ENCODE measurements at places on chromosomes 4 and X.
A peak's percentile ranks its signal among the peaks of the same experiment; 100 is the strongest.

DNA sequence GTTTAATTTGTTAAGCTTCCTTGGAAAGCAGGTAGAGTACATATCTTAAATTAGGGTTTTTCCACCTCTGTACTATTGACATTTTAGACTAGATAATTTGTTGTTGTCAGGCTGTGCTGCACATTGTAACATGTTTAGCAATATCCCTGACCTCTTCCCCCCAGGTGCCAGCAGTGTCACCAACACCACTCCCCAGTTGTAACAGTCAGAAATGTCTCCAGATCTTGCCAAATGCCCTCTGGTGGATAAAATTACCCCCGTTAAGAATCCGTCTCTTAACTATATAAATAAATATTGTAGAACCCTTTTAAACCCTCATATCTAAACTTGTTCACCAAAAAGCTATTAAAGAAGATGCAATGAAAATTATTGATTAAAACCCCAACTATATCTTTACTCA, 161.5 kb downstream of the ARHGAP6 start:
- DNase-seq, result no peak

DNA sequence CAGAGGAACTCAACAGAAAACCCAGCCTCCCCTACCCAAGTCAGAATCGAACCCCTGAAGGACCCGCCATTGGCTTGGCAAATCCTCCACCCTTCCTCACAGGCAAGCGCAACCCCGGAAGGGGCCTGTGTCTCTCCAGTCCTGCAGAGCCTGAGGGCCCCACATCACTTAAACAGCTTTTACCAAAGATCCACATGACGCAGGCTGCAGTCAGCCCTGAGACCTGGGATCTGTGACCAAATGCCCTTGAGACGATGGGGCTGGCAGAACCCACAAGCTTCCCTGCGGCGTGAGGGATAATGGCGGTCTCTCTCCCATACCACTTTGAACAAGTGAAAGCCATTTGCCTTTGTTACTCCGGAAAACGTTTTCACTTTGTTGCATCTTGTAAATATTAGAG, 54.9 kb downstream of the ACOX3 start:
- DNase-seq, result no peak

DNA sequence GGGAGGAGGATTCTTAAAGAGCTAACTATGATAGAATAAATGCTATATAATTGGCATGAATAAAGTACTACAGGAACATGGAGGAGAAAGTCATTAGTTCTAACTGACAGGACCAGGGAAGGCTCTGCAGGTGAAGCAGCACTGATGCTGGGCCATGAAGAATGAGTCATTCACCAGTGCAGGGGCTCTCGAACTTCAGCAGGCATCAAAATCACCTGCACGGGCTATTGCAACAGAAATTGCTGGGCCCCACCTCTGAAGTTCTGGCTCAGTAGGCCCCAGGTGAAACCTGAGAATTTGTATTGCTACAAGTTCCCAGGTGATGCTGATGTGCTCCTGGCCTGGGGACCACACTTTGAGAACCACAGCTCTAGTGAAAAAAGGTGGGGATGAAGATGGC, 33.7 kb downstream of the TMEM150C start:
- DNase-seq, result no peak

DNA sequence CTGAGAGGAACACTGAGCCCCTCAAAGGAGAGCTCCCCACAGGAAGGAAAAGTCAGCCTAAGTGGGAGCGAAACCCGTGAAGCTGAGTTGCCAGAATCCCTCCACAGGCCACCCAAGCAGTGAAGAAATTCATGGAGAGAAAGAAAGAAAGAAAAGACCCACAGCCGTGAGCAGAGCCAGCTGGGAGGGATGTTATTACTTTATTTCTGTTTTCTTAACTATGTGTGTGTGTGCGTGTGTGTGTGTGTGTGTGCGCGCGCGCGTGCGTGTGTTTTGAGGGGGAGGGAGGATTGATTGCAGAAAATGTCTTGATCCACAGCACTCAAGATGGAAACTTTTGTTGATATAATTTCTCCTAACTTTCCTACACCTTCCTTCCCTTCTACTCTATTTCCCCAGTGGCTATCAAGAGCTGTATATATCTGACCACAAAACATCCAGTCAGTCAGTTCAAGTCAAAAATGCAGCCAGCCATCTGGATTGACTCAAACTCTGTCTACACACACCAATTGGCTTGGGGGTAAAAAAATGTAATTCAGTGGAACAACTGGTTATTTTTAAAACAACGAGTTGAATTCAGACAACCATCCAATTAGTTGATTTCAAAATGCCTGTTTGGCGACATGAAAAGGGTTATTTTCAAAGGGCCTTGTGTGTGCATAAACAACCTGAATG, 13.8 kb upstream of the GPC3 start:
- DNase-seq, result no peak

DNA sequence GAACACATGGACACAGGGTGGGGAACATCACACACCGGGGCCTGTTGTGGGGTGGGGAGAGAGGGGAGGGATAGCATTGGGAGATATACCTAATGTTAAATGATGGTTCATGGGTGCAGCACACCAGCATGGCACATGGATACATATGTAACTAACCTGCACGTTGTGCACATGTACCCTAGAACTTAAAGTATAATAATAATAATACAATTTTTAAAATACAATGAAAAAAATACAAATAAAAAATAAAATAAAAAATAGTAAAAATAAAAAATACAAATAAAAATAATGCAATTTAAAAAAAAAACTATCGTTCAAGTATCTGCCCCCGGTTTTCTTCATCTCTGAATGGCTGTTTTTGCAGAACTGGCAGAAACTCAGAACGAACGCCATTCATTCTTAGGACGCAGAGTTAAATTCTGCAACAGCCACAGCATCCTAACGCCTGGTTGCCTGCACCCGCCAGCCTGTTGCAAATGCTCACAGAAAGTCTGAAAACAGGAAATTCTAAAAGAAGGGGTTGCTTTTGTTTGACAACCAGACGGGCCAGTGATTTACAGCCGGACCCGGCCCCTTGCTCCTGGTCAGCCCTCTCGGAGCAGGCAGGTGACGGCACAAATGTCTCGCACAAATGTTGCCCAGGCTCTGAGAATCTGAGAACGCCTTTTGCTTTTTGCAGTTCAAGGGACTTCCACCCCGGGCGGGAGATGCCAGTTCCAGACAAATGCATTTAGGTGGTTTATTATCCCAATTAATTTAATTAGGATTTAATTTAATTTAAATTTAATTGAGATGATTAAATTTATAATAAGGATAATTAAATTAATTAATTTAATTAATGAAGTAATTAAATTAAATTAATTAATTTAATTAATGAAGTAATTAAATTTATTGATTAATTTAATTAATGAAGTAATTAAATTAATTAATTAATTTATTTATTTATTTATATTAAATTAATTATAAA, 47.8 kb downstream of the CRLF2 start:
- no peak for DNase-seq

DNA sequence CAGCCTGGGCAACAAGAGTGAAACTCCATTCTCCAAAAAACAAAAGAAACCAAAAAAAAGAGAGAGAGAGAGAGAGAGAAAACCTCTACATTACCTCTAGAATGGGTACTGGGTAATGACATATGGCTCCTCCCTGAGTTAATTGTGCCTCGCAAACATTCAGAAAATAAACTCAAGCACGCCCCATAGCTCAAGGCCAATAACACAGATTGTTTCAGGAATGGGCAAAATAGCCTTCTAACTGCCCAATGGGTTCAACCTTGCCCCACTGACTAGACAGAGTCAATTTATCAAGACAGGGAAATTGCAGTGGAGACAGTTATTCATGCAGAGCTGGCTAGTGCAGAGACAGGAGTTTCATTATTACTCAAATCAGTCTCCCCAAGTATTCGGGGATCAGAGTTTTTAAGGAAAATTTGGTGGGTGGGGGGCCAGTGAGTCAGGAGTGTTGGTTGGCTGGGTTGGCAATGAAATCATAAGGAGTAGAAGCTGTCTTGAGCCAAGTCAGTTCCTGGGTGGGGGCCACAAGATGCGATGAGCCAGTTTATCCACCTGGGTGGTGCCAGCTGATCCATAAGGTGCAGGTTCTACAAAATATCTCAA, 25.1 kb downstream of the NIPAL1 start:
- DNase-seq, result no peak

- DNase-seq, result no peak
Measured at GRCh38 chr4:182492423-182492822, 249.2 kb downstream of the TENM3 start.

DNA sequence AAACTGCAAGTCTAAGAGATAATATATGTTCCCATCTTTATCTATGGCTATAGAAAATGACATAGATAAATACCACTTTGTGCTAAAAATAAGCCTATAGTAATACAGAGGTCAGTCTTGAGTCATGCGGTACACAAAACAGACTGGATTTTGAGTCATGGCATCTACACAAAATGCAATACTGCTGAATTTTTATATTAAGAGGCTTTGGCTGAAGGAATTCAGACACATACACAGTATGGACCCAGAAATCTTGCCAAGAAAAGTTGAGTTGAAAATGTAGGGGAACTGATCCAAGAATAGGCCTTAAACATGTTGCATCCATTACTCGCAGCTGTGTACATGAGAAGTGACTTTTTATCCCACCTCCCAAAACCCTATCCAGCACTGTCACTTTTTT, 184.4 kb downstream of the TENM3 start:
- DNase-seq, result no peak

DNA sequence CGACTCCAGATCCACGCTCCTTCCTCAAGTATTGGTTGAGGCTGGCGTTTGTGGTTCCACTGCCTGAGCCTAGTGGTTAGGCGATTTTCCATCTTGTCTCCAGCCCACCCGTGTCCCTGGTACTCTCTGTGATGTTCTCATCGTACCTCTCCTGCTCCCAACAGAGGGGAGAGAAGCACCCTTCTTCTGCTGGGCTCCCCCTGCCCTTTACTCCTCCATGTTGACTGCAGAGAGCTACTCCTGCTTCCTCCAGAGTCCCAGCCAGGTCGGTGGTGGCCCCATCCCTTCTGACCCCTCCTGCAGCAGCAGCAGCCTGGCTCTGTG, 164.0 kb upstream of the BCOR start:
- no peak for DNase-seq

- DNase-seq, result no peak
Measured at GRCh38 chrX:123464709-123465108, 268.1 kb downstream of the THOC2 start.

DNA sequence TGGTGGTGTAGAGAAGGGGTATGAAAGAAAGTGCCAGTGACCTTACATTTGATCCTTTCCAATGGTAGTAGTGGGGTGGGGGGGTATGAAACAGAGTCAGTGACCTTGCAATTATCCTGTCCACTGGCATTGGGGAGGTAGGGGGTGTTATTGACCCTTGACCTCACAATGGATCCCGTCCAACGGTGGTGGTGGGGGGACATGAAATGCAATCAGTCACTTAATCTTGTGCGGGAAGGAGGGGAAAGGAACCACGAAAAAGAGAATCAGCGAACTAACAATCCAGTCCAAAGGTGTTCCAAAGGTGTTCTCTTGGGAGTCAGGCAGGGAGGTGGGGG, 619 bp upstream of the PDK3 start:
- no peak for DNase-seq

GRCh38 chrX:153966841-153967535, 4.6 kb downstream of the HCFC1 start:
- DNase-seq, result no peak

- no peak for DNase-seq
Measured at GRCh38 chr4:56155432-56155831, 206.7 kb downstream of the CEP135 start.

DNA sequence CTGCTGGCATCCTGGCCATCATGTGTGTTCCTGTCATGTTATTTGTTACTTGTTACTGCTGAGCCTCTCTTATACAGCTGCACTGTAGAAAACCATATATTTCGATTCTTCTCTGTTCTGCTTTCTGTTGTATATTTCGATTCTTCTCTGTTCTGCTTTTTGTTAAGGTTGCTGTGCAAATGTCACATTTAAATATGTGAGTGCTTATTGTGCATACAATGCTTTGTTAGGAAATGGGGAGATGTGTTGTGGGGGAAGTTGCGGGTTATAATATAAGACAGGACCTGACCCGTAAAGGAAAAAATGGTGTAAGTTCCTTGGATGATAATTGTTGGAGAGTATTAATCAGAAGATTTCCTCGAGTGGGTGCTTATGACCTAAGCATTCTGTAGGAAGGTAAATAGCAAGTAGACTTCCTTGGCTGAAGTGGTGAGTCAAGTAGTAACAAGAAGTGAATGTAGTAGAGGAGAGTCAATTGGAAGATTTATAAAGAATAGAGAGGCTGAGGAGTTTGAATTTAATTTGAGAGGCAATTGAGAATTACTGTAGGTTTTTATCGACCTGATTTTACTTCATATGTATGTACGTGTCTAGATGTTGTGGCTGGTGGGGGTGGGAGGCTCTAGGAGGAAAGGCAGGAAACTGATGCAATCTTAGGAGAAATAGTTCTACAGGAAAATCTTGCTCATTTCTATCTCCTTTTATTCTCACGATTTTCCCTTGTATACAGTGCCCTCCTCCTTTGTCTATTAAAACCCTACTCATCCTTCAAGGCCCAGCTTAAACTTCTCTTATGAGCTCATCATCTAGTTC, 8.5 kb downstream of the OGT start:
- peak; percentile 25 for DNase-seq

- DNase-seq, result no peak
Measured at GRCh38 chr4:177051473-177052060, 258.1 kb upstream of the NEIL3 start.

DNA sequence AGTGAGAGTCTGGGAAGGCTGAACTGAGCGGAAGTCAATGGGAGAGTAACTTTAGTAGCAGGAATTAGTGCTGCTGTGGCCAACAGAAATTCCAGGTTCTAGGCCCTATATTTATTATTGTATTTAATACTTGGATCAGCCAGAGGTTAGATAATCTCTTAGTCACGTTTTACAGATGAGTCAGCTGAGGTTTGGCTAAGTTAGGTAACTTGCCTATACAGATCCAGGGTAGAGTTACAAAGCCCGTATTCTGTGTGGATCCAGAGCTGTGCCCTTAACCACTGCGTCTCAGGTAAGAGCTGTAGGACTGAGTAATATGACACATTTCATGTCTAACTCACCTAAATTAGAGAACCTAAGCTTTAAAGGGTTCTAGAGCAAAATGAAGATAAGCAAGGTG, 20.5 kb downstream of the PSMD10 start:
- no peak for DNase-seq

GRCh38 chrX:15151267-15152186, 118.4 kb downstream of the ASB9 start:
- DNase-seq, result no peak

GRCh38 chr4:102789317-102789717, 28.5 kb upstream of the MANBA start:
- DNase-seq, result no peak

DNA sequence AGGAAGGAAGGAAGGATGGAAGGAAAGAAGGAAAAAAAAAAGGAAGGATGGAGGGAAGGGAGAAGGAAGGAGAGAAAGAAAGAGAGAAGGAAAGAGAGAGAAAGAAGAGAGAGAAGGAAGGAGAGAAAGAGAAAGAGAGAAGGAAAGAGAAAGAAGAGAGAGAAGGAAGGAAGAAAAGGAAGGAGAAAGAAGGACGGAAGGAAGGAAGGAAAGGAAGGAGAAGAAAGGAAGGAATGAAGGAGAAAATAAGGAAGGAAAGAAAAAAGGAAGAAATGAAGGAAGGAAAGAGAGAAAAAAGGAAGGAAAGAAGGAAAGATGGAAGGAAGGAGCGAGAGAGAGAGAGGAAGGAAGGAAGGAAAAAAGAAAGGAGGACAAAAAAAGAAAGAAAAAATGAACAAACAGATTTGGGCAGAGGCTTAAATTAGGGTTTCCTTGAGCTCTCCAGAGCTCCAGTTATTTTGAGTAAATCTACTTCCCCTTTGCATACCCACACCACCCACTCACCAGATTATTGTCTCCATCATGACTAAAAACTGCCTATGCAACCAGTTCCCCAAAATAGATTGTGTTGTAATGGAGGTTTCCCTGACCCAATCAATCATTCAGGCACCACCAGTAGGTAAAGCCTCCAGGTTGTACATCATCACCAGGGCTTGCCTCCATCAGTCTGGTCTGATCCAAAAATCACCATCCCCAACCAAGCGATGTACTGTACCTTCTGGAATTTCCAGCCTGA, 1722.9 kb upstream of the PCDH10 start:
- DNase-seq, result no peak

Data from GF-D8 (cell line).